ENCODE measurements at places on chromosomes 1 and 21. TPM values are rescaled to one million over a fixed set of nuclear protein-coding genes. Genes with fewer than 3 reads are reported as not detected.

DNA sequence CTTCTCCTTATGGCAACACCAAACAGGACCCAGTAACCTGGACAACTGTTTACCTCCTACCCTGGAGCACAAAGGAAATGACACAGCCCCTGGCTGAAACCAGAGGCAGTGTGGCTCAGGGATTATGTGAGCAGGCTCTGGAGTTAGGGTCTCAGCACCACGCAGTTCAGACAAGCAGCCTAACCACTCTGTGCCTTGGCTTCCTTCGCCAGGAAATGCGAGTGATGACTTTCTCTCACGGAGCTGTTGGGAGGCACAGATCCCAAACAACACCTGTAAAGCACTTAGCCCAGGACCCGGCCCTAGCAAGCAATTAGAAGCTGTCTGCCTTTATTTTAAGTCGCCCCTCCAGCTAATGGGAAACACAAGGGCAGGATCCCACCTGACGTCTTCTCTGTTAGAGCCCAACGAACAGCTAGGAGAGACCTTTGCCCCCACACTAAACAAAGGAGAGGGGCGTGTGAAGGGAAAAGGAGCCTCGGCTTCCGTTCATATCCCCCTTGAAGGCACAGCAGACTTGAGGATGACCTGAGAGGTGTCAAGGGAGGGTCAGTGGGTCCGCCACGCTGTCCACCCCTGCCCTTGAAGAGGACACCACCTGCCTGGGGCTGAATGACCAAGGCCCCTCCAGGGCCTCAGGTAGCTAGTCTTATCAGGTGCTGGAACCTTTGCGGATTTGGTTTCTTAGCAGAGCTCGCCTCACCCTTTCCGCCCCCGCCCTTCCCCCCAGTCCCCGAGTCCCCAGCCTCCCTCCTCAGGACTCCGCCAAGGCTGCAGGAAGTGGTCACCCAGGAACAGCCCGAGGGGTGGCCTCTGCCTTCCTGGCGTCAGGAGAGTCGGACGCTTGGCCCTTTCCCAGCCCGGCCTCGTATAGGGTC is 860 bp downstream of the TMEM63A start:
- DNase-seq = peak; percentile 32

DNA sequence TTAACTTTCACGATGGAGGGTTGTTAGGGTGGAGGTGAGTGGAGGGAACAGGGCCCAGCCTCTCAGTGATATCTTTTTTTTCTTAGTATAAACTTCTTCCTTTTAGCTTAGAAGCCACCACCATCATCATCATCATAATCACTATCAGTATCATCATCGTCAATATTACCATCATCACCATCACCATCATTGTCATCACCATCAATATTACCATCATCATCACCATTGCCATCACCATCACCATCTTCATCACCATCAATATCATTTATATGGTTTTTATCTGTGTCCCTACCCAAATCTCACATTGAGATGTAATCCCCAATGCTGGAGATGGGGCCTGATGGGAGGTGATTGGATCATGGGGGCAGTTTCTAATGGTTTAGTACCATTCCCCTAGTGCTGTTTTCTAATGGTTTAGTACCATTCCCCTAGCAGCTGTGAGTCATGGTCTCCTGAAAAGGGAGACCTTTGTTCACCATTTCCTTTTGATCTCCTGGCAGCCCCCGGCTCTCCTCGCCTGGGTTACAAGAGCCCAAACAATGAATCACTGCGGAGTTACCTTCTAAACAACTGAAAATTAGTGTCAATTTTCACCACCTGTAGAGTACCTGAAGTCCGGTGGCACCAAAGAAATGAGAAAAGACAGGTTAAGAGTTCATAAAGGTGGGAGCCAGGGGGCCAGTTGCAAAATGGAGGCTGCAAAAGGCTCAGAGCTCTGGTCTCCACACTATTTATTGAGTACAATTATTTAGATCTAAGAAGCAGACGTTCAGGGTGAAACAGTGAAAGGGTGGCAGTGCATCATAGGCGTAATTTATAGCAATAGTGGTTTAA is 3.1 kb upstream of the PLA2G2E start:
- no peak for DNase-seq

DNA sequence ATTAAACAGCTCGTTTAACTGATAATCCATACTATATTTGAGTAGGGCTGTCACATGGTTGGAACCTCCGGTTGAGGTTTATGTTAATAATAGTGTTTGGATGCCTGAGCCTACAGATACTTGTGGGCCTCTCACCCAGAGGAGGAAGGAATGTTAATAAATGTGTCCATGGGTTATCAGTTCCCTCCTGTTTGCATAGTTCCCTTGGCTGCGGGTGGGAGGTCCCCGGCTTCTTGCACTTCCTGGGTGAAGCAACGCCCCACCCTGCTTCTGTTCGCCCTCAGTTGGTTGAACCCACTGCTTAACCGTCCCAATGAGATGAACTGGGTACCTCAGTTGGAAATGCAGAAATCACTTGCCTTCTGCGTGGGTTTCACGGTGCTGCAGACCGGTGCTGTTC is 23.6 kb upstream of the GBP1 start:
- DNase-seq = no peak

DNA sequence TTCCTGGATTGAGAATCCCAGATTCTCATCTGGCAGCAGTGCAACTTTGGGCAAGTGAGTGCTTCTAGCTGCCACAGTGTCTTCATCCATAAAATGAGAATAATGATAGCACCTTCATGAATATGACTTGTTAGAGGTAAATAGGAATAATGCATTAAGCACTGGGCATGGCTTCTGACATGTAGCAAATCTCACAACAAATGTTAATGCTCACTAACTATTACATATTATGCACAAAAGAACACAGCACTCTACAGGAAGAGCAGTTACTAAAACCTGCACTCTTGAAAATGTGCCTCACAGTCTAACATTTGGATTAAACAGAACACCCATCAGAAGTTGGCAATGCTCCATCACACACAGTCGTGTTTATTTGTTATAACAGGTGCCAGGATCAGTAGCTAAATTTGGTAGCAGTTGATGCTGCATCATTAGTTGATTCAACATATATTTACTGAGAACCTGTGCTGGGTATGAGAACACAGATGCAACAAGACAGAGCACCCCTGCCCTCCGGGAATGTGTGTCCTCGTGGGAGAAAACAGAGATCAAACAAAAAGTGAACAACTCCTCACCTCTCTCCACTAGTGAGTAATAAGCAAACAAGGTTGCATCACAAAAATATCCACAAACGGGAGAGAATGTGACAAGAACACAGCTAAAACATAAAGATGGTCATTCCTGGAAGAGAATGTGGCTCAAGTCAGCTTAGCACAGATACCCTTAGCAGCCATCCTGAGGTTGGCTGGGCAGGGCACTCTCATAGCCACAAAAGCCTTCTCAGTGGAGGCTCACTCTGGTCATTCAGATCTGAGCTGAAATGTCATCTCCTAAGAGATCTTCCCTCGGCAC is 26.2 kb upstream of the LBR start:
- DNase-seq = peak; percentile 46

DNA sequence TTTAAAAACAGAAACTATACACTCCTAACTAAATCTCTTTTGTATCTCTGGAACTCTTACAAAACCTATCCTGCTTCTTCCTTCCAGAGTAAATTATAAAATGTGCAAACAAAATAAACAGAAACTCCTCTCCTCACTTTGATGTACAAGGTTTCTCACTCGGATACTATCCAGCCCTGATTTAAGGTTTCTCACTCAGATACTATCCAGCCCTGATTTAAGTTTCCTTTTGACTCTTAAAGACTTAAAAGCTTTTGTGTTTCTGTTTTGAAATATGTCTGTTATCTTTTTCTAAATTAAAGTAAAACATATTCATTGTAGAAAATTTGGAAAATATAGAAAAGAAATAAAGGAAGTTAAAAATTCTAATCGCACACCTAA is 132.5 kb downstream of the CRB1 start:
- DNase-seq = no peak

DNA sequence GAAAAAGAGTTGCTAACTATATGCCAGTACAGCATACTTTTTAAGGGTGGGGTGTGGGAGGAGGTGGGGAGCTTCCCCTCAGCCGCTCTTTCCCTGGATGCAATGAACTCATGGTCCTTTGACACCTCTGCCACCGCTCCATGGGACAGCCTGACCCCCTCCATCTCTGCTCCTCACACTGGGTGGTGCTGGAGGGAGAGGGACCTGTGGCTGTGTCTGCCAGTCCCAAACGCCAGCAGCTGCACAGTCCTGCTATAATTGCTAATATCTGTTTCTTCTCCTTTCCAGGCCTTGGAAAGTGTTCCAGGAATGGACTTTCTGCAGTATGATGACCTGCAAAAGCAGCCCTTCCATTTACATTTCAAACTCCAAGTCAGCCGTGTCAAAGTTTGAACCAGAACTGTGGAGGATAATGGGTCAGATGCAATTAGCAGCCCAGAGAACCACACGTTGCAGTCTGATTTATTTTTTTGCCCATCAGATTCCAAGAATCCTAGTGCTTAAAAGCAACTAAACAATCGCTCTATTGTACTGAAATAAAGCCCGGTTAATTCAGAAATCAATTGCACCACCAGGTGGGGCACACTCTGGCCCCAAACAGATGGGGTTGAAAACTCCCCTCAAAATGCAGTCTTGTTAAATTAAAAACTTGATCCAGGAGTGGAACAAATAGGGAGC is 160.7 kb upstream of the LMO4 start:
- no peak for DNase-seq

- DNase-seq = no peak
Observed at GRCh38 chr1:119079881-119080280, 60.6 kb downstream of the WARS2 start.

DNA sequence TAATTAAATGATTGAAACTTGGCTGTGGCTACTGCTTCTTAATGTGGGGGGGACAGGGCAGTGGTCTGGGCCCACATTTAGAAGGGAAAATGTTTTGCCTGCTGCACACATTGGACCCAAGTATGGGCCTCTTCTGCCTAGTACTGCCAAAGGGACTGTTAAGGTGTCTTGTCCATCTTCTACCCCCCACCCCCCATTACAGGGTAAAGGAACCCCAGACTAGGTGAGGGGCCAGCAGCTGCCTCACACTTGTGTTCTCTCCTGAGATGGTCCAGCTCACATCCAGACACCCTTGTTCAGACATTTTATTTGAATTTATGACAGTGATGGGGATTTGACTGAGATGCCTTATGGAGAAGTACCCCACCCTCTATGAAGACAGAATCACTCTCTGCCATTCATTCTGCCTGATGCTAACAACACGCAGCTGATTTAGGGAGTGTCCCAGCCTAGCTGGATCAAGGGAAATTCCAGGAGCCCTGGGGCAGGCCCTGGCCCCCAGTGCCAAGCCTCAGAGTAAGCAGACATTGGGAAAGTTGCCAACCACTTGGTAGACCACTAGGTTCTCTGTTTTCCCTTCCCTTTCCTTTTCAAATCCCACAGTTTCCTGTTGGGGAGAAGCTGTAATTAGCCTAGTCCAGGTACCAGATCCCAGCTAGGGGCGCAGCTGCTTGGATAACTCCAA is 42.1 kb downstream of the YARS1 start:
- peak; percentile 82 for DNase-seq

GRCh38 chr1:67476906-67477305 is 46.7 kb upstream of the SERBP1 start:
- DNase-seq = no peak

GRCh38 chr1:111967067-111967690 is 22.3 kb downstream of the KCND3 start:
- DNase-seq = no peak

DNA sequence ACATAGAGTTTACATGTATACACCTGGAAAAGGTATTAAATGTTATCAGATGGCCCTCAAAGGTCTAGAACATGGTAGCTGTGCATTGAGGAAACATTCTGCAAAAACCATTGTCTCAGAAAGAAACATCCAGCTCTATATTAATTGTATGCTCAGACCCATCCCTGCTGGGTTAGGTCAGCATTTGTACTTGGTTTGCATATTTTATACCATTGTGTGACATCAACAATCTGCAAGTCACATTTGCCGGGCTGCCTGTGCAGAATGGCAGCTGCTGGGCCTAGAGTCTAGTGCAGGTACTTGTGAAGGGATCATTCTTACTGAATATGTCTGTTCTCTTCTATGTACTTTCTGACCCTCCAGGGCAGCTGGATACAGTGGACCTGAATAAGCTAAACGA is 43.9 kb upstream of the LAMC2 start:
- no peak for DNase-seq

- DNase-seq = peak; percentile 80
Observed at GRCh38 chr1:214833178-214833756, 230.3 kb downstream of the CENPF start.

DNA sequence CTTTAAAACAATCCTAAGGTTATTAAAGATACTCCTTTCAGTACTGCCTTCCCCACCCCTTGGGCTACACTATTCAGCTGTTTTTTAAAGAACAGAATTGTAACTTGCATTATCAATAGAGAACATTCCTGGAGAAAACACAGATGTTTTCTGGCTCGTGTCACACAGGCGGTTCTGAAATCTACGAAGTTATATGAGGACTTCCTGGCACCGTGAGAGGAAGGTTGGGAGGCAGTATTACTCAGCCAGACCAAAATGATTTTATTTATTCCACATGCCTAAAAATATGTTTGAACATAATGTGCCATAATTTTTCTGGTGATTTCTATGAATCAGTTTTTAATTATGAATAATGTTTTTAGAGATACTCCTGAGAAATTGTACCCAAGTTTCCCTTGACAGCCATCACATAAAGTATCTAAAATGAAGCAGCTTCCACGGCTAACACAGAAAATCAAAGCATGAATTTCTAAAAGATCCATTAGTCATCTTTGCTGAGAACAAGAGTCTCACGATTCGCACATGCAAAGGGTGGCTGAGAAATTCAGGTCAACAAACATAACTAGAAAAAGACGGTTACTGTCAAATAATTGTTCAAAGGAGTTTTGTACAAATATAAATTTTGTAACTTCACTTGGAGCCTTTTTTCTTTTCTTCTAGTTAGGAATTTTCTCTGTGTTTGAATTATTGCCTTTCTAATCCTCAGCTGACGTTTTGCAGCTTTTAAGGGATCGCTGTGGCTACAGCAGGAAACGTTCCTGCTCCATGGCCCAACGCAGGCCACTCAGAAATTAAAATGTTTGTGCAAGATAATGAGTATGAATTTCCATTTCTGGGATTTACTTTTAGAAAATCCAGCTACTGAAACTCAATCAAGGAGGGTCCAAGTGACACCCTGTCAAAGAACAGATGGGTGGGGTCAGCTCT is 8.0 kb upstream of the SIM2 start:
- peak; percentile 45 for DNase-seq

DNA sequence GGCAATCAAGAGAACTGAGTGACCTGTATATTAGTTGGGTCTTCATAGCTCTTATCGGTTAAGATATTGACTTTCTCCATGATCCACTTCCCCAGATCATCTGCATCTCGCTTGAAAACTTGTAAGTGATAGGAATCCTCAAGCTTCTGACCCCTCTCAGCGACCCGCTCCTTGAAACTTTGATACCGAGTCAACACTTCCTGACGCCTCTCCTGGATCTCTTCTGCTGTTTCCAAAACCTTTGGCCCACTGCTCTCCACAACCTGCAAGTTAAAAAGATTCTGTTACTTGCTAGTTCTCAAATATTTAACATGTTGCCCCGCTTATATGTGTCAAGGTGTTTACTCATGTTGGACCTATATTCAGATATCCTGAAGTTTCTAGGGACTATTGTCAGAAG is 1.4 kb downstream of the SPTA1 start:
- no peak for DNase-seq

IL23R gene
- total RNA-seq = not detected

CAPN9 gene
- not detected for total RNA-seq

CYP4X1 gene
- total RNA-seq = not detected

SYT11 gene
- 14.5 TPM for total RNA-seq

SELENBP1 gene
- 17.9 TPM for total RNA-seq

OR2T11 gene
- total RNA-seq = not detected

APOBEC4 gene
- total RNA-seq = not detected

NBPF4 gene
- not detected for total RNA-seq

SPTA1 gene
- total RNA-seq = not detected
